Activated T-cell treated with anti-CD3 and anti-CD28 coated beads, Interleukin-2, amount 50 U/mL, for 24 hours (primary cell): ENCODE measurements at places on chromosomes 12 and 14.

GRCh38 chr14:52538623-52539022, 13.7 kb downstream of the TXNDC16 start:
- DNase-seq = no peak

- DNase-seq = no peak
Observed at GRCh38 chr12:40474630-40475029, 217.6 kb upstream of the CNTN1 start.

- no peak for DNase-seq
Observed at GRCh38 chr12:6275928-6276887, 34.3 kb upstream of the PLEKHG6 start.

GRCh38 chr14:96136371-96137005, 68.2 kb upstream of the BDKRB2 start:
- no peak for DNase-seq

DNA sequence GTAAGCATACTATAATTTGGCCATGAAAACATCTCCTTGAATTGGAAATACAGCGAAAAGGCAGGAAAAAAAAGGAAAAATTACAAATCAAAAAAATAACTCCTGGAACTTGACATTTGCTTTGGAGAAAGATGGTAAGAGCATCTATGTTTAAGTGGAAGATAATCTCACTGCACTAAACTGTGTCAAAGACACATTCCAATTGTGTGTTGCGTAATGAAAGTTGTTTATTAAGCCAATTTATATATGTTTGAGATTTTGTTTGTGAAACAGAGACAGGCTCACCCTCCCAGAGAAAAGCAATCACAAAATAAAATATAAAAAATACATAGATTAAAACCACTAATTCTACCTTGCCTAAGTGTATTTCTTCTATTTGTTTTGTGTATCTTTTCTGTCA, 11.1 kb upstream of the ATXN7L3B start:
- DNase-seq = no peak
